Jurkat, Clone E6-1 (cell line): ENCODE measurements at places on chromosomes 13 and 19.

DNA sequence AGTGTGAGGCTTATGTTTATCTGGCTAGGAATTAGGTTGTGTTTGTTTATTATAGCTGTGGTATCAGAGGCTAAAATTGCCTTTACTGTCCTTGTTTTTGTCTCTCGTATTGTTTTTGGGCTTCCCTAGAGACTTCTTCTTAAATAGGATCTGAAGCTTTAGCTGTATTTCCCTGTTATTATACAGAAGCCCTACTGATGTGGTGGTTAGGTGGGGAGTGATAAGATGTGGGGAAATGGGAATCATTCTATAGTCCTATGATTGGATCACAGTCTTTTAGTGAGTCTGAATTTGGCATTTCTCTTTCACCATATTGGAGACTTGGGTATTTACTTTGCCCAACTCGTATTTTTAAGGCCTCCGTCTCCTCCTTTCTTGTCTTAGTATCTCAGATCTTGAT, 8.3 kb upstream of the KL start:
- DNase-seq = no peak

GRCh38 chr19:54444737-54445136, 4.3 kb upstream of the LENG8 start:
- no peak for DNase-seq

DNA sequence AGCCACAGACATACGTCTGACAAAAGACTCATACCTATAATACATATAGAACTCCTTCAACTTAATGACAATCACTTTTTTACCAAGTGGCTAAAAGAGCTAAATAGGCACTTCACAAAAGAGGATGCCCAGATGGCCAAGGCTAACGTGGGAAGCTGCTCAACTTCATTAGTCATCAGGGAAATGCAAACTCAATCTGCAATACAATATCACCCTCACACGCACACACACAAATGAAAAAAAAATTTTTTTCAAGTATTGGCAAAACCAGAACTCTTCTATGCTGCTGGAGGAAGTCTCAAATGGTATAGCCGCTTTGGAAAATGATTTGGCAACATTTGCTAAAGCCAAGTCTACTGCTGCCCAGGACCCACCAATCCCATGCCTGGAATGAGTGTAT, 14.6 kb upstream of the DNMT1 start:
- DNase-seq = no peak

- no peak for DNase-seq
These were observed 8.3 kb downstream of the EPS15L1 start for GRCh38 chr19:16463341-16463990.

DNA sequence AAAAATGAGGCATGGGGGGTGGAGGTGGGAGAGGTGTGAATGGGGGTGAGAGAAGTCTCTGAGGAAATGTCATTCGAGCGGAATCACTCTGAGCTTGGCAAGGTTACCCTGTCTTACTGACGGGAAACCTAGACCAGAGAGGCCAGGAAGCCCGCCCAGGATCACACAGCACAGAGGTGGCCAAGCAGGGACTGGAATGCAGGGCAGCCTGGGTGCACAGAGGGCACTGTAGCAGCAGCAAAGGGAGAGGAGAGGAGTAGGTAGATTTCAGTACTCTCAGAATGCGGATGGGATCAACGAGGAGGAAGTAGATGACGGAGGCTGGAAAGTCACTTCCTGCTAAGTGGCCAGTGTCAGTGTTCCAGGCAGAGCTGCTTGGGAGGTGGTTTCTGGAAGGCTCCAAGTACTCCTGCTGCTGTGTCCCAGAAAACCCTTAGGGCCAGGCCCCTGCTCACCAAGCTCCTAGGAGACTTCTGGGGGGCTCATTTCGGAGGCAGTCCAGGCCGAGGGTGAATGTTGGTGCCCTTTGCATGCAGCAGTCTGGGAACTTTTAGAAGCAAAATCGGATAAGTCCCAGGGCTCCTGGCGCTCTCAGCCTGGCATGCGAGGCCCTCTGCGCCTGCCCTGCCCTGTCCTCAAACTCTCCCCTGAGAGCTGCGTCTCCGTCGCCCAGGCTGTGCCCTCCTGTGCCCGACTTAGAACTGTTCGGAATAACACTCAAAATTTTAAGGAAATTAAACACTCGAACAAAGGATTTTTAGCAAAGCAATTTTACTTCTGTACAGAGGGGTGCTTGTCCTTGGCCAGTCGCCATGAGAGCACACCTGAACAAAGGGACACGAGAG, 33.5 kb downstream of the DNM2 start:
- no peak for DNase-seq

DNA sequence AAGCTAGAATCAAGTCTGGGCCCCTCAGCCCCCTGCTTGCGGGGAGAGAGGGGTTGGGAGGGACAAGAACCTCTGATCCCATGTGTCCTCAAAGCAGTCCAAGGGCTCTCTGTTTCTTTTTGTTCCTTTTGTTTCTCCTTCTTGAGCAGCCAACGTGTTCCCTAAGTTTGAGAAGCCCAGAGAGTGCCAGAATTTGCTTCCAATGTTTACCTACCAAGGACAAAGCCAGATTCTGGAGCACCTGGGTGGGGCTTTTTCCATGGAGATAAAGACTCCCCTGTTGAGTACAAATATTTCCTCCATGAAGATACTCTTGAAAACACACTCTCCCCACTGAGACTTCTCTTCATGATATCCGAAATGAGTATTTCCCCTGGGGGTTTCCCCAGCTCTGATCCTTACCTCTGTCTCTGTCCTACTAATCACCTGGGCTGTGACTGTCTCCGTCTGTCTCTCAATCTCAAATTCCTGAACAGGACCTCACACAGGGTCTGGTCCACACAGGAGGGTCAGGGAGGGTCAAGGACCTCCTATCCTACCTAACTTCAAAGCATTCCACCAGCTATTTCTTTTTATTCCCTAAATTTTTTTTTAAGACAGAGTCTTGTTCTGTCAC, 27.4 kb downstream of the CD177 start:
- no peak for DNase-seq

DNA sequence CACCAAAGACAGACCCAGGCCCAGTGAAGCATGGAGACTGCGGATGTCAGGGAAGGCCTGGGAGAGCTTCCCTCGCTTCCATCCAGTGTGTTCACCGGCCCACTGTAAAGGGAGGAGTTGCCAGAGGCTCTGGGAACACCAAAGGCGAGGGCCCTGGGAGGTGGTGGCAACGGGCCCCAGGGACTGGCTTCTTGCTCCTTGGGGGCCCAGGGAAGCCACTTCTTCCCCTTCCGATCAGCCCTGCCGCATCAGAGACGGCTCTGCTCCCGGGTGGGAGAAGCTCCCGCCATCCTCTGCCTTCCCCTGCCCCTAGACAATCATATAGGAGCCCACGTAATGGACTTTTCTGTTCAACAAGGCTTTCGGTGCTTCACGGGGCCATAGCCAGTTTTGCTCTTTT, 83.4 kb upstream of the GPR183 start:
- DNase-seq = no peak

- DNase-seq = no peak
These were observed 6.5 kb upstream of the CCNE1 start for GRCh38 chr19:29805031-29805965.

DNA sequence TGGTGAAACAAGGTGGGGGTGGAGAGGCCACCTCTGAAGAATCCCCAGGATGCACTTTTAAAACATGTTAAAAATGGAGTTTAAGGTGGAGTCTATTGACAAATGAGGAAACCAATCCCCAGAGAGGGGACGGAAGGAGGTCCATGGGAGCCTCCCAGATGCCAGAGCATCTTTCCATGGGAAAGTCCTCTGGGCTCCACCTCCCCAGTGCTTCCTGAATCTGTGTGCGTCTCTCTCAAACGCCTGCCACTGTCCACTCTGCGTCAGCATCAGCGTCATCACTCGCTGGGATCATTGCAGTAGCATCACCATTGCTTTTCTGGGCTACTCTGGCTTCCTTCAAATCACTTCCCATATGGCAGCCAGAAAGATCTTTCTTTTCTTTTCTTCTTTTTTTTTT, 6.2 kb downstream of the GPR4 start:
- DNase-seq = no peak

DNA sequence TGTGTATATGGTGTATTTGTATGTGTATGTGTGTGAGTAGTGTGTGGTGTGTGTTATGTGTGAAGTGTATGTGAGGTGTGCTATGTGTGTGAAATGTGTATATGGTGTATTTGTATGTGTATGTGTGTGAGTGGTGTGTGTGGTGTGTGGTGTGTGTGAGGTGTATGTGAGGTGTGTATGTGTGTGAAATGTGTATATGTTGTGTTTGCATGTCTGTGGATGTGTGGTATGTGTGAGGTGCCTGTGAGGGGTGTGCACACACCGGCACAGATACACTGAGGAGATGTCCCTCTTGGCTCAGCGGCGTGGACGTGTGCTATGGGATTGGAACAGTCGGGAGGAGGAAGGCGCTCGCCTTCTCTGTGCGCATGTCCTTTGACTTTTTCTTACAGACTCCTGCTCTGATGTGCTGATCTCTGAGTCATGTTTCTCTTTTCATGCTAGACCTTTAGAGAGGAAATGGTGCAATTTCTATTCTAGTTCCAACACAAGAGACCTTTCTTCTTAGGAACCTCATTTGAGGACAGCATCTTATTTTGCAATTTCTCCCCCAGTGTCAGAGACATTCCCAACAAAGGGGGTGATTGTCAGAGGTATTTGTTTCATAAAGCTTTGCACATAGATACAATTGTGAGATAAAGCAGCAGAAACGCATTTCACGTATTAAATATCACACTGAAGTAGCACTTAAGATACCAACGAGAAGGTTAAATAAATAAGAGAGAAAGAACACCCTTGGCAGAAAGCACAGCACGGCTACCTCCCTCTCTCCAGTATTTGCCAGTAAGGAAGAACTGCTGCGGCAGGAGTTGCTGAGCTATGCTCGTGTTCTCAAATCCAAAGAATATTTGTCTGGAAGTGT, 11.3 kb upstream of the TNFRSF19 start:
- DNase-seq = peak; percentile 10

DNA sequence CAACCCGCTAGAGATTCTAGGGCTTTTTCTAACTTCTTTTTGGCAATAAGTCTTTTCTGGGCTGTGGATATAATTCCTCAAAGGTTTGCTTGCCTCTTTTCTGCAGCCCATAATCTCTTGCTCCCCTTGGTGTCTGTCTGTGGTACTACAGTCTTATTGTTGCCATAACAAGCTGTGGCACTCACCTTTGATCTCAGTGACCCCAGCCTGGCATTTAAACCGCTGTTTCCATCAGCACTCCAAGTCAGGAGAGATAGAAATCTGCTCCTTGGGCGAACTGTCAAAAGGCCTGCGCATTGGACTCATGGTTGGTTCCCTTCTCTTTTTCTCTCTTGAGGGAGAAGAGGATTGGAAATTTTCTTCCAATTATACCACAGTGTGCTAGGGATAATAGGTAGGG, 14.5 kb upstream of the MPHOSPH8 start:
- peak; percentile 37 for DNase-seq

DNA sequence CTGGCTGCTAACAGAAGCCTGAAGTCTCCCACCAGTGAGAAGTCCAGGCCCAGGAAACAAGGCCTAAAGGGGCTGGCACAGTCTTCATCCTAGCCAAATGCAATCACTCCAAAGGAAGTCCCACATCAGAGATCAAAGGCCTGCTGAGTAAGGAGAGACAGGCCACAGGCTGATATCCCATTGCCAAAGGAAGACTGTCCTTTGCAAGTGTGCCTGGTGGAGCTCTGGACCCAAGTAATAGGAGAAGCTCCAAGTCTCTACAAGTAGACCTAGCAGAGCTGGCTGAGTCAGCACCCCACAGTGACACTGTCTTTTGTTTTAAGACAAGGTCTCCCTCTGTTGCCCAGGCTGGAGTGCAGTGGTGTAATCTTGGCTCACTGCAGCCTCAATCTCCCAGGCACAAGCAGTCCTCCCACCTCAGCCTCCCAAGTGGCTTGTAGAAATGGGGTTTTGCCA, 4.5 kb downstream of the DBP start:
- DNase-seq = no peak

DNA sequence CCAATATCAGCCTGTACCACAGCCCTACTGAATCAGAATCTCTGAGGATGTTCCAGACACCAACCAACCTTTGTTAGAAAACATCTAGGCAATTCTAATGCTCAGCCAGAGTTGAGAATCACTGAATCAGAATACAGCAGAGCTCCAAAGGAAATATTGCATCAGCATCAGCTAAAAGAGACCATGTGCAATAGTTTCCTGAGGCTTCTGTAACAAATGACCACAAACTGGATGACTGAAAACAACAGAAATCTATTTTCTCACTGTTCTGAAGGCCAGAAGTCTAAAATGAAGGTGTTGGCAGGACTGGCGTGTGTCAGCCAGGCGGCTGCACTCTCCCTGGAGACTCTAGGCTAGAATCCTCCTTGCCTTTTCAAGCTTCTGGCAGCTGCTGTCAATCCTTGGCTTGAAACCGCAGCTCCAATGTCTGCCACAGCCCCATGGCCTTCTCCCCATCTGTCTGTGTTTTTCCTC, 1.2 kb upstream of the DCT start:
- no peak for DNase-seq

DNA sequence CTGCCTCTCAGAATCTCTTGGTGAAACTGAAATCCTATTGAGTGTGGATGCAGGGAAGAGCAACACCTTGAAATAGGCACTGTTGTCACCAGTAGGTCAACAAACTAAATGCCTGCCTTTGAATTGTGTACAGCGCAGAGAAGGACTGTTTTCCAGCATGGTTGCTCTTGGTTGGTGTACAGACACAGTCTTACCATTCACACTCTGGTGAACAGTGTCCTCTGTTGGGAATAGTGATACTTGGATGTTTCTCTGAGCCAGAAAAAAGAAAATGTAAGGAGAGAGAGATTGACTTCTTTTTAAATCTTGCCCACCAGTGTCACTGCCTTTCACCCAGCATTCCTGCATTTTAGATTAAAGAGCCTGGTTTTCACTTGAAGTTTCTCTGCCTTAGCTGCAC, 179.7 kb downstream of the STK24 start:
- DNase-seq = no peak

DNA sequence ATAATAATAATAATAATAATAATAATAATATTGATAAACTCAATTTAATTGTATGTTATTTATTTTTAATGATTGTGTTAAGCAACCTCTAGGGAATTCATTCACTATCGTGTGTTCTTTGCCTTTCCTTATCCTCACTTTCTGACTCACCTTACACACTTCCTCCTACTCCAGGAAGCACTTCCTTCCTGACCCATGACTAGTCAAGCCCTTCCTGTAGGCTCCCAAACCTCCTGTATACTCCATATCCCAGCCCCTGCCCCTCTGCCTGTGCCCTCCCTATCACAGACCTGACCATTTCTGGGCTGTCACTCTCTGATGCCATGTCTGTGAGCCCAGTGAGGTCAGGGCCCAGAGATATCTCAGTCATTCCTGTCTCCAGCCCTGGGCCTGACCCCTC, 7.6 kb downstream of the LGALS4 start:
- no peak for DNase-seq

- no peak for DNase-seq
These were observed 325.2 kb upstream of the SLITRK1 start for GRCh38 chr13:84207509-84207908.

GRCh38 chr19:33472226-33472625, 49.4 kb downstream of the PEPD start:
- DNase-seq = no peak
